ENCODE measurements at places on chromosomes 7 and 10. TPM values are rescaled to one million over a fixed set of nuclear protein-coding genes. Genes with fewer than 3 reads are reported as not detected.

Gene TRIM56
- total RNA-seq, result 4.6 TPM

DNA sequence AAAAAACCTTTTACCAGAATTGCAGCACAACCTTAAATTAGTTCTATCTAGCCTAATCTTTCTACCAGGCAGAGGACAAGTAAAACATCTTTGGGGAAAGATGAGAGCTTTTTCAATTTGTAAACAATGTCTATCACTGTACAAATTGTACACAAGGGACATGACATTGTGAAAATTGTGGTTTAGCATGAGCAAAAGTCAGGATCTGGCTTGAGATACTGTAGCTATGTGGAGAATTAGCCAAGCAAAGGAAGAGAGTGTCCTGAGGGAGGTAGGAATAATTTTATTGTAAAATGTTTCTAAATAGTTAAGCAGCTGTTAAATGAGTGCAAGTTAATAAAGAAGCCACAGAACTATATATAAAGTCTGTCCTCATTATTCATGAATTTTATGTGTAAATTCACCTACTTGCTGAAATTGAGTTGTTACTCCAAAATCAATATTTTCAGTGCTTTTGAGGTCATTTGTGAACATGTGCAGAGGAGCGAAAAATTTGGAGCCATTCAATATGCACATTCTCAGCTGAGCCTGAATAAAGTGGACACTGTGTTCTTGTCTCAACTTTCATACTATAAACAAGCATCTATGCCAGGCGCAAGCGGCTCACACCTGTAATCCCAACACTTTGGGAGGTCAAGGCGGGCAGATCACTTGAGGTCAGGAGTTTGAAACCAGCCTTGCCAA, 42.8 kb upstream of the POM121L12 start:
- no peak for DNase-seq

DNA sequence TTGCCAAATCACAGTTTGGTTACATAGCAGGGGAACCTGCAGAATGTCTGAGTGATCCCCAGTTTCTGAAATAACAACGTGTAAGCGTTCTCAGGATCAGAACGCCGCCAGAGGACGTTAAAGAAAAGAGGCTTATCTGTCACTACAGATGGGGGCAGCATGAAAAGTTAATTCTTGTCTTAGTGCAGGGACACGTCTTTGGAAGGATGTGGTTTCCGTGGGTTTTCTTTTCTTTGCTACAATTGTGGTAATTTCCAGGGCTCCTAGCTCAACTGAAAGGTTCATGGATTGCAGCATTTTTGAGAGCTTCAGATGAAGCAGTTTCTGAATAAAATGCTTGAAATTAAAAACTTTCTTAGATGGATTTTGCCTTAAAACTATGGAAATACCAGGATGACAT, 106.6 kb downstream of the PRKCQ start:
- DNase-seq, result peak; percentile 17

- DNase-seq, result peak; percentile 23
These were observed 613 bp downstream of the OAT start for GRCh38 chr10:124417895-124418725.

DNA sequence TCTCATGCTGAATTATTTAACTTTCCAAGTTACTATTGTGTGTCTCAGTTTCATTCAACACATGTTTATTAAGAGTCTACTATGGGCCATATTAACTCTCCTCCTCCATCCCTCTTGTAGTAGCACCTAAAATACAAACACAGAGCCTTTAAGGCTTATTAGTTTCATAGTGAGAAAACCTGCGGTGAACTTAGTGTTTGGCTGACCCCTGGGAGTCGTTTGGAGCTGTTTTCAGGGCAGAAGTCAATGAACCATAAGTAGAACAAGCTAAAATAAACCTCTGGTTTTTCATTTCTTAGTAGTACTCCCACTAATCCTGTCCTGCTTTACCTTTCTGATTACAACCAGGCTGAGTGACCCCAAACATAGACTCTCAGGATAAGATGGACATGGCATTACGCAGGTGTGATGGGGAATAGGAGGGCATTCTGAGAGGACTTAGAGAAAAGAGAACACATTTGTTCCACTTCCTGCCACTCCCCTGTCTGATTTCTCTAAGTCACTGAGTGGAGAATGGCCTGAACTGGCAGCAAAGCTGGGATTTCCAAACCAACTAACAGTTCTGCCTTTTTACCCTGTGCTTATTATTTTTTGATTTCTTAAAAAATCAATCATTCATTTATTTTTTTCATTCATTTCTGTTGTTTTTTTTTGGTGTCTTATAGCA, 74.5 kb downstream of the LRMDA start:
- no peak for DNase-seq

DNA sequence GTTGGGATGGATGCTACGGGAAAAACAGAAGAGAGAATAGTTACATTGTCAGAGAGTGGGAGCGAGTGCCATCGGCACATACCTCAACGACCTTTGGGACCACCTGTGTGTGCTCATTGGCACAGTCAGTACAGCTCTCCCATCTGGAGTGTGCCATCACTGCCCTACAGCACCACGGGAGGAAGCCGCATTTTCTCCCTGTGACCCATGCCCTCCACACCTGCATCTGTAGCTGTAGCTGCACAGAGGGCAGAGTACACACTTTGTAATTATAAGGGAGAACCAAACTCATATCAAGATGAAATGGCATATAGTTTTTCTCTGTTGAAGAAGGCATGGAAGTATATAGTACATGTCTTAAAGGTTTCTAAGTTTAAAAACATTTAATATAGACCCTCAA, 207.4 kb downstream of the LHFPL3 start:
- no peak for DNase-seq

DNA sequence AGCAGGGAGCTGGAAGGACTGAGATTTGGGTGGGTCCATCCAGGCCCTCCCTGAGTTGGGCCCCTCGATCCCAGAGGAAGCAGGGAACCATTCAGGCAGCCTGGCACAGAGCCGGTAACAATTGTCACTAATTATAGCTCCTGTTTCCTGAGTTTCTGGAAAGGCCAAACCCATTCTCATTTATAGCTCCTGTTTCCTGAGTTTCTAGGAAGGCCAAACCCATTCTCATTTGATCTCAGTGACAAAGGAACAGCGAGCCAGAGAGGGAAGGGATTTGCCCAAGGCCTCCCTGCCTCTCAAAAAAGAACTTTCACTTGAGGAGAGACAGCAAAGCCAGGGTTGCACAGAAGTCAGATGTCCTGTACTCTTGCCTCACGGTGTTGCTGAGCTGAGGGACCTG, 521.9 kb downstream of the TYW1 start:
- peak; percentile 41 for DNase-seq

DNA sequence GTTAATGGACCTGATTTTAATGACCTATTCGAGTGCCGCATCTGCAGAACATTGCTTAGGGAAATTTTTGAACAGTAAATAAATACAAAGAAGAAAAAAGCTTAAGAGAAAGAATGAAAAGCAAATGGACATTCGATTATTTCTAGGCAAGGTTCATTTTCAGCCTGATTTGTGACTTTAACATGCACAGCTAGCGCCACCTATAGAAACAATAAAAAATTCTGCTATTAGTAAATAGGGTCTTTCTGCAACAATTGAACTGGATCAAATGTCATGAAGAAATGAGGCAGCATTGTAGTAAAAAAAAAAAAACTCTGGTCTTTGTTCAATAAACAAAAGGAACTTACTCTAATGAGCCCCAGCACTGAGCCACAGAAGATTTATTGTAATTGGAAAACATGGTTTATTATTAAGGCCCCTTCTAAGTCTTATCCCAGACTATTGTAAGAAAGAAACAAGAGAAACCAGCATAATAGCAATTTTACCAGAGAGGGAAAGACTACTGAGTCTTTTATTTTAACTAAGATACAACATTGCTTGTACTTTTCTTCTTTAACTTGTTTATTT, 41.4 kb upstream of the GHITM start:
- no peak for DNase-seq

- DNase-seq, result peak; percentile 41
These were observed 9.2 kb upstream of the GSAP start for GRCh38 chr7:77425101-77426051.

Gene GSTO2
- not detected for total RNA-seq

DNA sequence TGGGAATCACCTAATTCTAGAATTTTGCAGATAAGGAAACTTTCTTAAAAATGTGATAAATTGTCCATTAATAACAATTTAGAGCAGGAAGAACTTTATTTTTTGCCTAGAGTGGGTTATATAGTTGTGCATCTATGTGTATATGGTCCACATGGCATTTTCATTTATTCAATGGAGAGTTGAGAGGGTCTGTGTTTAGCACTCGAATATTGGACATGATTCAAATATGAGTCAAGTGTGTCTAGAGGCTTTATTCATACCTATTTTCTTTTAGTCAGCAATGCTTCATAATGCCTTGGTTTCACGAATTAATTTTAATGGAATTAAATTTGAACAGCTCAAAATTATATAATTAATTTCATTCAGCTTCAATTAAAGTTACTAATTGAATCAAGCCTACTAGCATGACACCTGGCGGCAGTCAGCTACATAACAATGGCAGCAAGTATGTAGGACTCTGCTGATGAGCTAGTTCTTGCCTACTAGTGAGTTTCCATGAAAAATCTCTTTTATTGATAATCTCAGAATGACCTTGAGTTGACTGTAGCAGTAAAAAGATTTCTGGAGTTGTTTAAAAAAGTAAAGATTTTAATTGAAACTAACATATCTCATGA, 17.7 kb downstream of the MDFIC start:
- DNase-seq, result no peak

All from H4 (cell line).